ENCODE measurements at places on chromosomes 1 and 21.

- no peak for DNase-seq
Measured at GRCh38 chr1:7515175-7515574, 255.9 kb upstream of the VAMP3 start.

DNA sequence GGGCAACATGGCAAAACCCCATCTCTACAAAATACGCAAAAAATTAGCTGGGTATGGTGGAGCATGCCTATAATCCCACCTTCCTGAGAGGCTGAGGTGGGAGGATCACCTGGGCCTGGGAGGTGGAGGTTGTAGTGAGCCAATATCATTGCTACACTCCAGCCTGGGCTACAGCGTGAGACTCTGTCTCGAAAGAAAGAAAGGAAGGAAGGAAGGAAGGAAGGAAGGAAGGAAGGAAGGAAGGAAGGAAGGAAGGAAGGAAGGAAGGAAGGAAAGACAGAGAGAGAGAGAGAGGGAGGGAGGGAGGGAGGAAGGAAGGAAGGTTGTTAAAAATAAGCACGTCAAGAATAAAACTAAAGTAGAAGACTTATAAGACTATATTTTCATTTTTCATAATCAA lies 17.0 kb upstream of the ATP1A1 start:
- no peak for DNase-seq

DNA sequence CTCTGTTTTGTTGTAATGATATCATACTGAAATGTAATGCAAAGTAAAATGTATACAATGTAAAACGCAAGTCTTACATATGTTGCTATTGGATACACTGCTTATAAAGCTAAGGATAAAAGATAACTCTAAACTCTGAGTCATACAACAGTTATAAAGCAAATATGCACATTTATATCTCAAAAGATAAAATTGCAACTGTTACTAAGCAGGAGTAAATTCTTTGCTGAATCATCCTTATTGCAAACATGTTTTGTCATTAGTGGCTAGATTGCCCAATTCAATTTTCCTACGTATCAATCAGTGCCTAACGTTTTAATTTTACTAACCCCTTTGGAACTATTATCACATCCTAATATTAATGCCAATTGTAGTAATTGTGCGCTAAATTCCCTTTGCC lies 762.9 kb downstream of the LTN1 start:
- no peak for DNase-seq

- DNase-seq: no peak
Measured at GRCh38 chr1:61107638-61108037, 25.3 kb downstream of the NFIA start.

GRCh38 chr1:165851034-165851658 lies 23.7 kb downstream of the UCK2 start:
- DNase-seq: no peak

DNA sequence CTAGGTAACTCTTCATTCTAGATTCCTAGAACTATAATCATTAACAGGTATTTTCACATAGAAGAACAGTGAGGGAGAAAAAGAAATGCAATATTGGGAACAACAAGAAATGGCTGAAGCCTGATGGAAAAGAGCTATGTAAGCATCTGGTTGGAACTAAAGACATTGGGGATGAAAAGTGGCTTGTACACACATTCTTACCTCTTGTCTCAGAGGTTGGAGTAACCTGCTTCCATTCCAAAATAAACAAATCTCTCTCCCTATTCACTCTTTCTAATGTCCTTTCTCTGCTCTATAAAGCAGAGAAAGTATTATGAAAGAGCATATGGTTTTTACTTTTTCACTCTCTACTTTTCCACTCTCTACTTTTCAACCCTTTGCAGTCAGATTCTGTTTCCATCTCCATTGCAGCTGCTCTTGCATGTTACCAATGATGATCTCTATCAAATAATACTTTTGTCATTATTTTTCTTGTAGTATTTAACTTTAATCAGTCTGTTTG lies 37.5 kb downstream of the CMPK1 start:
- no peak for DNase-seq

DNA sequence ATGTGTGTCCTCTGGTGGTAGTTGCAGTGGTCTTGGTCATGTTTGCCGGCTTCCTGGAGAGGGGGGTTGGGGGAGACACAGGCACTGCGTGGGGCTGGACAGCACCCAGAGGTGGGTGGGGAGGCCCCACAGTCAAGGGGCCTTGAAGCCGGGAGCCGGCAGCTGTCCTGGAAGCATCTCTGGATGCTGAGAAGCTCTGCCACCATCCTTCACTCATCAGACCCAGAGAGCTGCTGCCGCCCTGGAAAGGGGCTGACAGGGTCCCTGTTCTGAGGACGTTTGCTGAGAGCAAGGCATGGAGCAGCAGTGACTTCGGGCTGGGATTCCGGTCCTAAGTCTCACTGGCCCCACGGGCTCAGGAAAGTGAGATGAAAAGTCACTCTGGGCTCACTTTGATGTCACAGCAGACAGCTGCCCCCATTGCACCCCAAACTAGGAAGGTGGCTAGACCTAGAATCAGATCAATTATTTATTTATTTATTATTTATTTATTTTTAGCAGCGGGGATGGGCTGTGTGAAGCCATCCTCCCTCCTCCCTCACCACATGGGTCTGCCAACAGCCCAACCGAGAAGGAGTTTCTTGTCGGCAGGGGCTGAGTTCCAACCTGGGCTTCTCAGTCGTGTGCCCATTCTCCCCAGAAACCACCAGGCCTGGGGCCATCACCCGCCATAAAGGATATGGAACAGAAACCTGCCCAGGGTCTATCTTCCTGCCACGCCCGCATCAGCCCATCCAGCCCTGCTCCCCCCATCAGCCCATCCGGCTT lies 547.4 kb downstream of the PTPRU start:
- no peak for DNase-seq

Data from stimulated activated CD8-positive, alpha-beta memory T cell treated with anti-CD3 and anti-CD28 coated beads, Interleukin-7, amount 100 ng/mL, for 24 hours (primary cell).